NCI-H1694 treated with DMSO at 0.1 percent for 48 hours (cell line): ENCODE measurements at places on chromosomes 16 and 17.

- no peak for DNase-seq
These were observed 3.8 kb upstream of the XYLT1 start for GRCh38 chr16:17474572-17474971.

DNA sequence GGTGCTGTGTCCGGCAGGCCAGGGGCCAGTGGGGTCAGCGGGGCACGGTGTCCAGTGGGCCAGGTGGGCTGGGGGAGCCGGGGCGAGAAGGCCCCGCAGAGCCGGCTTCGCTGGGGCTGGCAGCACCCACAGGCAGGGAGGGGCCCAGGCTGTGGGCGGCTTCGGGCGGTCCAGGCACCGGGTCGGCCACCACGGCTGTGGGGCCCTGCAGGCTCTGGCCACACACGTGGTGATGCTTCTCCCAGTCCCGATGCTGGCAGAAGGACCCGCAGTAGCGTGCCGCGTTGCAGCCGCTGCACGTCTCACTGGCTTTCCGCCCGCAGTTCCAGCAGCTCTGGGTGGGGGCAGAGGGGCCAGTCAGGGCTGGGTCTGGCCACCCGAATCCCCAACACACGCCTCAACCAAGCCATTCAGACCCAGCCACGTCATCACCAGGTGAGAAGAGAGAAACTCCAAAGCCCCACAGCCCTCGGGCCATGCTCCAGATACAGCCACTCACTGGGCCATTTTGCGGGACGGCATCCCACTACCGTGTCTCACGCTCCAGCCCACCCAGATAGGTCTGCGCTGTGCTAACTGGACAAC is 10.6 kb upstream of the PABPN1L start:
- DNase-seq, result no peak

GRCh38 chr17:8122924-8123694 is 797 bp downstream of the HES7 start:
- no peak for DNase-seq

DNA sequence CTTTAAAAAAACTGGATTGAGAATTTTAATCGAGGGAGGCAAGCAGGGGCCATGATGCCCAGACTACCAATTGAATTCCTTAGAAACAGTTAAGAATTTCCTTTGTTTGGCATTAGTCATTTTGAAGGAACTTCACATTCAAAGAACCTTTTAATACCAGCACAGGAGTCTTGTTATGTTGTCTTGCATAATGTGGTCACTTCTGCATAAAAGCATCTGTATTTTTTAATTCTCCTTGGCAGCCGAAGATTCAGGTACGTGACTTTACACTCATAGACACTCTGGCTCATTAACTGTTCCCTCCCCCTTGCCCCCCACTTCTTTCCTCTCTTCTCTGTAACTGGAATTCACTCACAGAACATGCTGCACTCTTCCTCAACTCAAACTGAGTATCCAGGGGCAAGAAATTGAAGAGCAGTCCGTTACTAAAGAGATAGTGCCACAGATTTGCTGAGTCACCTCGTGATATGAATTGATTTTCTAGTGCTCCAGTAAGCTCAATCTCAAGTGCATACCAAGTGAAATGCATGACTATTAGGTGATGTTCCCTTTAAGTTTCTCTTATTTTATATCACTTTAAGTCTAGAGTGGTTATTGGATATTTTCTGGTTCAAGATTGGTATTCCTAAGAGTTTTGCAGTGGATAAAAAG is 572.2 kb upstream of the SOX9 start:
- DNase-seq, result no peak

DNA sequence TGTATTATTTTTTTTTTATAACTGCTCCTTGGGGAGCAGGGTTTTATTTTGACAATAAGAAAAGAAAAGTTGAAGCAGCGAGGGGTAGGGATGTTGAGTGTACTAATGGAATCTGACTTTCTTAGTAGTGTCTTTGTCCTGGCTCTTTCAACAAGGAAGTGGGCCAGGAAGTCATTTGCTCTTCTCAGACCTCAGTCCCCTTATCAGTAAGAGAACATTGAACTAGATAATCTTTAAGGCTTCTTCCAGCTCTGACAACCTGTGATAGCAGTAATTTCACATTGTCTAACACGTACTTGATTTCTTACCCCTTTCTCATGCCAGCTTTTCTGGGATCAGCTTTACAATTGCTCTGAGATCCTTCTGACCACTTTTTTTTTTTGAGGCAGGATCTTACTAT is 8.3 kb downstream of the LIG3 start:
- no peak for DNase-seq
